ENCODE measurements at places on chromosomes 16 and 17.
A peak's percentile ranks its signal among the peaks of the same experiment; 100 is the strongest.

DNA sequence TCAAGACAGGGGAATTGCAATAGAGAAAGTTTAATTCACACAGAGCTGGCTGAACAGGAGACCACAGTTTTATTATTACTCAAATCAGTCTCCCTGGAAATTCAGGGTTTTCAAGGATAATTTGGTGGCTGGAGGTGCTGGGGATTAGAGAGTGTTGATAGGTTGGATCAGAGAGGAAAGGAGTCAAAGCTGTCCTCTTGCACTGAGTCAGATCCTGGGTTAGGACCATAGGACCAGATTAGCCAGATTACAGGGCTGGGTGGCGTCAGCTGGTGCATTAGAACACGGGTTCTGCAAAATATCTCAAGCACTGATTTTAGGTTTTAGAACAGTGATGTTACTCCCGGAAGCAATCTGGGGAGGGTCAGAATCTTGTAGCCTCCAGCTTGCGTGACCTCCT, 1.8 kb upstream of the NSMCE1 start:
- no peak for DNase-seq

- peak; percentile 66 for DNase-seq
Observed at GRCh38 chr16:57592591-57593003, 35.8 kb upstream of the ADGRG1 start.

GRCh38 chr16:24018485-24018884, 182.7 kb downstream of the PRKCB start:
- no peak for DNase-seq

DNA sequence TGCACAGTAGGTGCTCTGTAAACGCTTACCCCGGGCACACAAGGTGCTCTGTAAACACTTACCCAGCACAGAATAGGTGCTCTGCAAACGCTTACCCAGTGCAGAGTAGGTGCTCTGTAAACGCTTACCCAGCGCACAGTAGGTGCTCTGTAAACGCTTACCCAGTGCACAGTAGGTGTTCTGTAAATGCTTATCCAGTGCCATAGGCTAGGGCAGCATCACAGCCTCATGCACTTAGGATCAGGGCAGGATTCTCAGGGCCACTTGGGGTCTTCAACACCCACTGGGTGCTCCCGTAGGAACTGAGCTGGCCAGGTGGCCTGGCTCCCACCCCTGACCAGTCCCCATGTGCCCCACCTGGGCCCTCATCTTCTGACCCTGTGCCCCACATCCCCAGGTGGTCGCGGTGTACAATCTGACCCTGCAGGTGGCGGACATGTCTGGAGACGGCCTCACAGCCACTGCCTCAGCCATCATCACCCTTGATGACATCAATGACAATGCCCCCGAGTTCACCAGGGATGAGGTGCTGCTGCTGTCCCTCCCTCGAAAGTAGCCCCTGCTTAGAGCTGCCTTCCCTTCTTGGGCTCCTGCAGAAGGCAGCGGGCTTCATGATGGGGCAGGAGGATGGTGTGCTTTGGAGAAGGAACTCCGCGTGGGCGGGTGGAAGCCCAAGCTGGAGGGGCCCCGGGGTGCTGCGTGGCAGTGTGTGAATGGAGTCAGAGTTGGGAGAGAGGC, 13.1 kb downstream of the SLC22A31 start:
- DNase-seq: no peak

DNA sequence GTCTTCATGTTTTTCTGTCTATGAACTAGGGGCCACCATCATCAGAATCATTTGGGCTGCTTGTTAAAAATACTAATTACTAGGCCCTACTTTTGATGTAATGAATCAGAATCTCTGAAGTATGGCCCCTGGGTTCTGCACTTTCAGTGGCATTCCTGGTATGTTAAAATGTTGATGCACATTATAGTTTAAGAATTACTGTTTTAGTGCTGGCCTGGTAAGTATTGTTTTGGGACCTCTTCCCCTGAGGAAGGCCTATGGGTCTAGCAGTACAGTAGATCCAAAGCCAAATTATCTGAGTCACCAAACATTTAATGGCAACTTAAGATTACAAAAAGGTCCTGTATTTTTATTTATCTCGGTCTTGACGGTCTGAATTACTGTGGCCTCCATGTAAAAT, 58.8 kb downstream of the AP2B1 start:
- DNase-seq: no peak

GRCh38 chr16:79437764-79438751, 162.5 kb downstream of the MAF start:
- DNase-seq: no peak

- DNase-seq: no peak
Observed at GRCh38 chr16:9159839-9160550, 68.6 kb downstream of the HAPSTR1 start.

All from activated T-cell treated with anti-CD3 and anti-CD28 coated beads, Interleukin-2, amount 50 U/mL, for 1 hour (primary cell).